ENCODE measurements at places on chromosomes 7 and 10.
A peak's percentile ranks its signal among the peaks of the same experiment; 100 is the strongest.

DNA sequence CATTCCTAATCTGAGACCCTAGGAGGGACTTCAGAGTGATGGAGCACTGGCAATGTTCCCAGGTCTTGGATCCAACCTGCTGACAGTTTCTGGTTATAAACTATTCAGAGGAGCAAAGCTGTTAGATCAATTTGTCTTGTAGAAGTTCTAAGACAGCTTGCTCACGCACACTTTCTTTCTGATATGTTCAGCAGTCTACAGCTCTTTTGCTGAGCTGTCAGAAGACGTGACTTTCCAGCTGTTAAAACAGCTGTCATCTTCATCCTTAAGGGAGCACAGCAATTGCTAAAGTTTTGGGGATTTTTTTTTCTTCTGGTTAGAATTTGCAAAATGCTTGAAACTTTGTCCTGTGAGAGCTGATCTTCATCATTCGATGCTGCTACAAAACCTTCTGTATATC is 823.1 kb downstream of the SORCS1 start:
- DNase-seq: no peak
- no peaks in the 10 kb centered on the region for H3K36me3 ChIP-seq
- H3K4me1 ChIP-seq: no peaks in the 10 kb centered on the region

- DNase-seq: no peak
- H3K27me3 ChIP-seq: no peaks in the 10 kb centered on the region
- H3K27ac ChIP-seq: no peak overlapping the region
- peaks cover 7% of the 10 kb centered on the region for H3K4me1 ChIP-seq
- H3K4me3 ChIP-seq: no peak overlapping the region
- H3K36me3 ChIP-seq: no peaks in the 10 kb centered on the region
Observed at GRCh38 chr7:7799138-7799537, 80.7 kb upstream of the RPA3 start.

- H3K4me3 ChIP-seq: no peak overlapping the region
- H3K27ac ChIP-seq: no peak overlapping the region
- no peak for DNase-seq
- peaks cover 40% of the 10 kb centered on the region for H3K36me3 ChIP-seq
Observed at GRCh38 chr10:124042656-124043309, 50.6 kb downstream of the CHST15 start.

- no peaks in the 10 kb centered on the region for H3K36me3 ChIP-seq
- H3K27ac ChIP-seq: no peak overlapping the region
- H3K27me3 ChIP-seq: peaks cover 60% of the 10 kb centered on the region
- no peak for DNase-seq
- H3K4me1 ChIP-seq: no peaks in the 10 kb centered on the region
Observed at GRCh38 chr7:8436965-8437364, 3.6 kb downstream of the NXPH1 start.

- H3K4me3 ChIP-seq: peak within 1 kb of the TSS; percentile 56
- H3K36me3 ChIP-seq: no peaks in the 10 kb centered on the region
- no peak within 1 kb of the TSS for H3K27ac ChIP-seq
- H3K27me3 ChIP-seq: no peaks in the 10 kb centered on the region
- no peak for DNase-seq
- H3K4me1 ChIP-seq: peaks cover 16% of the 10 kb centered on the region
Observed at GRCh38 chr7:141702047-141702567, at the start of gene DENND11. Gene DENND11 (minus strand): TSS chr7:141702166. CDS start chr7:141702153, 13 bp downstream.

DNA sequence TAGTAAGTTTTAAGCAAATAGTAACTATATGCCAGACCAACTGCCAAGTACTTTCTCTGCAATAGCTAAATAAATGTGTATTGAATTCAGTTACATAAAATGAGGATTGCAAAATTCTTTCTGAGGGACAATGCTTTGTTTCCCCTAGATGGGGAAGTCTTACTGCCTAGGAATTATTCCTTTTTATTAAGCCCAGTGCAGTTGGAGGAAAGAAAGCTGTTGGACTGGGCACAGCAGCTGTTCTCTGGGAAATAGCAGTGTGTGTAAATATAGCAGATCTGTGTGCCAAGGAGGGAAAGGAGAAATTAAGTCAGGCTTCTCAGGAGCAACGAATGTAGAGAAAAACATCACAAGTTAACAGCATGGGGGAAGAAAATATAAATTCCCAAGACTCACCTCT is 77.1 kb downstream of the SEC23IP start:
- no peaks in the 10 kb centered on the region for H3K27me3 ChIP-seq
- no peak for DNase-seq
- H3K27ac ChIP-seq: no peak overlapping the region
- H3K36me3 ChIP-seq: no peaks in the 10 kb centered on the region
- H3K4me3 ChIP-seq: no peak overlapping the region

DNA sequence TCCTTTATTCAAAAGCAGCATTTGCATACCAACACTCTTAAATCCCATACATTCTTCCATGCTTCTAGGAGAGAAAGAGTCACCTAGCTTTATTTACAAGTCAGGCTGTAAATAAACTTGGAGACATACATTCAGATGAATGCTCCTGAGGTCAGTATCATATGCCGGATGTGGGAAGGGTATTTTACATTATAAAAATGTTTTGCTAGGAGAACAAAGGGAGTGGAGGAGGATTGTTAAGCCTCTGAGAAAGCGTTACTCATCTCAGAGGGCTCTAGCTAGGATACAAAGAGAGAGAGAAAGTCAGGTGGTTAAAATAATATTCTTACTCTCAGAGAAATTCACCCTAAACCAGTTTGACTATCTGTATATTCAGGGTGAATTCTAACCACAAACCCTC is 300.9 kb upstream of the NPSR1 start:
- no peak for DNase-seq
- peak overlapping the region; percentile 61 for H3K27ac ChIP-seq

DNA sequence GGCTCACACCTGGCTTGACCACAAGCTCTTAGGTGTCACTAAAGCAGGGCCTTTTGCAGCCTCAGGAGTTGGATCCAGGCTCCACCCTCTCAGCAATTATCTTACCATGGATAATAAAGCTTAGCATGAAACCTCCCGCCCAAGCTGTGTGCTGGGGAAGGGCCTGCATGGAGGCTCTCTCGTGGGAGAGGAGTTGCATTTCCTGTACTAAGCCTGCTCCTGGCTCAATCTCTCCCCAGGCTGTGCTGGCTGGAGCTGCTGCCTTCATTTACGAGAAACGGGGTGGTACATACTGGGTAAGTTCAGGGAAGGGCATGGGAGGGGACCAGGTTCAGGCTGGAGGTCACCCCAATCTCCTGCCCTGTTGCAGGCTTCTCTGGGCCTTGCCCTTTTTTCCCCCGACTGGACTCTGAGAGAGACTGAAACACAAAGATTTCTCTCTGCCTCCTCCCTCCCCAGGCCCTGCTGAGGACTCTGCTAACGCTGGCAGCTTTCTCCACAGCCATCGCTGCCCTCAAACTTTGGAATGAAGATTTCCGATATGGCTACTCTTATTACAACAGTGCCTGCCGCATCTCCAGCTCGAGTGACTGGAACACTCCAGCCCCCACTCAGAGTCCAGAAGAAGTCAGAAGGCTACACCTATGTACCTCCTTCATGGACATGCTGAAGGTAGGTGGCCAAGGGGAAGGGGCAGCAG is 2.7 kb downstream of the TMEM176A start:
- no peak overlapping the region for H3K4me3 ChIP-seq
- DNase-seq: no peak
- H3K27ac ChIP-seq: no peak overlapping the region

DNA sequence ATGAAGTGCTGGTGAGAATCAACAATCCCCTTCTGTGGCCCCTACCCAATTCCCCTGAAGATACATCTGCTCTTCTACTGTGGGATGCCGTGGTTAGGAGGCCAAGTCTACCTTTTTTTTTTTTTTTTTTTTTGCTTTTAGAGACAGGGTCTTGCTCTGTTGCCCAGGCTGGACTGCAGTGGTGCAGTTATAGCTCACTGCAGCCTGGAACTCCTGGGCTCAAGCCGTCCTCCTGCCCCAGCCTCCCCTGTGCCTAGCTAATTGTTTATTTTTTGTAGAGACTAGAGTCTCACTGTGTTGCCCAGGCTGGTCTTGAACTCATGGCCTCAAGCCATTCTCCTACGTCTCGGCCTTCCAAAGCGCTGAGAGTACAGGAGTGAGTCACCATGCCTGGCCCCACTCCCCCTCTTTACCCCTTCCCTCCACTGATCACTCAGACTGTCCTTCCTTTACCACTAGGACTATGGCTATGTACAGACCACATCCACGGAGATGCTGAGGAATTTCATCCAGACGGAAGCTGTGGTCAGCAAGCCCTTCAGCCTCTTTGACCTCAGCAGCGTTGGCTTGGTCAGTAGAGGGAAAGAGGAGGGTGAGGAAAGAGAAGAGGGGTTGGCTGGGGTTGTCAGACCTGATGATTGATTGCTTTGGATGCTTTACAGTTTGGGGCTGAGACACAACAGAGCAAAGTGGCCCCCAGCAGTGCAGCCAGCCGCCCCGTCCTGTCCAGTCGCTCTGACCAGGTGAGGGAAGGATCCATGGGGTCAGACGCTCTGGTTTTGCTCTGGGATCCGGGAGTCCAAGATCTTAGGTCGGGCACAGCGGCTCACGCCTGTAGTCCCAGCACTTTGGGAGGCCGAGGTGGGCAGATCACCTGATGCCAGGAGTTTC is 1.8 kb downstream of the AP4M1 start:
- no peaks in the 10 kb centered on the region for H3K27me3 ChIP-seq
- no peak for DNase-seq
- no peak overlapping the region for H3K27ac ChIP-seq
- no peak overlapping the region for H3K4me3 ChIP-seq

- no peak overlapping the region for H3K4me3 ChIP-seq
- H3K27me3 ChIP-seq: no peaks in the 10 kb centered on the region
- no peak for DNase-seq
- no peaks in the 10 kb centered on the region for H3K36me3 ChIP-seq
Observed at GRCh38 chr10:45468079-45468478, 94.1 kb downstream of the ALOX5 start.
